ENCODE measurements at places on chromosomes 4 and X.

DNA sequence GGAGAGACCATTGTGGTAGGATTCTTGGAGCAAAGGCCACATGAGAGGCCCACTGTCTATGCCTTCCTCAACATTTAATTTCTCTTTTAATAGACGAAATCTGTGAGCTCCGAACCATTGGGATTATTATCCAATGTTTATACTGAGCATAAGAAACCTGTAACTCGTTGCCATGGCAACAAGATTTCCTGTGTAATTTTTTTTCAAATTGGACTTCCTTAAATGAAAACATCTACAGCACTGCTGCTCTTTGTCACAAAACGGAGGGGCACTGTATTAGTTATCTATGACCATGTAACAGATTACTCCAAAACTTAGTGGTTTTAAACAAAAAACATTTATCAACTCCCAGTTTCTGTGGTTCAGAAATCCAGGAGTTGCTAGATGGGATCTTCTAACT is 38.7 kb downstream of the PPP1R2C start:
- no peak for DNase-seq

- peak; percentile 83 for DNase-seq
Measured at GRCh38 chr4:88697588-88698329, at the start of gene NAP1L5. Gene NAP1L5, minus strand, starts transcription at chr4:88697829. Its CDS starts 75 bp downstream, at chr4:88697754.

- no peak for DNase-seq
Measured at GRCh38 chr4:75555294-75556164, at the start of gene ODAPH. Gene ODAPH, plus strand, starts transcription at chr4:75556066. Its CDS starts 17 bp downstream, at chr4:75556083.

GRCh38 chr4:153634738-153635353 is 49.2 kb upstream of the TLR2 start:
- DNase-seq = no peak

DNA sequence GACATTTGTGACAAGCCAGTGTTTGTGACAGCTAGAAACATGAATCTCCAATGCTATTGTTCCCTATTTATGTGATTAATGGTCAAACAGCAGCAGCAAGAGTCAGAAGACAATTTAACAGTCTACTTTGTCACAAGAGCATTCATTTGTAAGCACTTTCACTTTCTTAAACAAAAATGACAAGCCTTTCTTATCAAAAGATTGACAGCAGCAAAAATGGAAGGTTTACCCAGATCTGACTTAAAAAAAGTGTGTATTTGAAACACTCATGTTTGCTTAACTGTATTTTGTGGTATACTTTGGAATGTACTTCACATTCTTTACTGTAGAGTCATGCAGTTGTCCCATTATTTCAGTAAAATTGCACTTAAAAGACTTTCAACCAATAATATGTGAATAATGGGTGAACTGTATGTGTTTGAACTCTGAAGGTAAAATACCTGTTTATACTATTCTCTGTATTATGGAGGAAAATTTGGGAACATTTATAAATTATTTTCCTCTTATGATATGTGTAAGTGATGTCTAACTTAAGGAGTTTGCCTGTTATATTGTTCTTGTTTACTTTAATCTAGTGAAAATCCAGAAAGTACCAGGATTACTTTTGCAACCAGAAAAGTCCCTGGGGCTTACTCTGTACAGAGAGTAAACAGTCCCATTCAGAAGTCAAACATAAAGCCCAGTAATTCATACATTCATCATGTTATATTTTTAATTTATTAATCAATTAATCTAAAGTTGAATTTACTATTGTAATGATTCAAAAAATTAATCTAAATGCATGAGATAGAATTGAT is 314.9 kb upstream of the TRAM1L1 start:
- DNase-seq = no peak

- DNase-seq = no peak
Measured at GRCh38 chr4:6331018-6331417, 61.4 kb downstream of the WFS1 start.

- peak; percentile 55 for DNase-seq
Measured at GRCh38 chr4:38805530-38806145, 1.0 kb upstream of the TLR1 start.

- DNase-seq = no peak
Measured at GRCh38 chr4:15674926-15675325, 6.7 kb upstream of the FAM200B start.

DNA sequence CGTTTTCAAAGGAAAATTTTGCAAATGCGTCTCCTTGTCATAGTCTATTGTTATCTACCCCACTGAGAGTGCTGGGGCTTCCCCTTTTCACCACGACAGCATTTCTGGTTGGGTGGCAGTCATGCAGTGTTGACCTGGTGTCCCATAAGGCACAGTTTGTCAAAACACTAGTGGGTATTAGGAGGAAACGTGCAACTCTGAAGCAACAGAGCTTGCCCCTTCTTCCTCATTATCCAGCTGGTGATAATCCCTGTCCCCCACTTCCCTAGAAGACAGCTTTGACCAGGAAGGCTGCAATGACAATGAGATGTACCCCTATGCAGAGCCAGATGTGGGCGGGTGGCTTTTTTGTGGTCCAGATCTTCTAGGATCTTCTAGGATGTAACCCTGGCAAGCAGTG is 1.8 kb downstream of the TBC1D1 start:
- peak; percentile 66 for DNase-seq

GRCh38 chrX:8743126-8743732 is 11.3 kb upstream of the ANOS1 start:
- peak; percentile 36 for DNase-seq

DNA sequence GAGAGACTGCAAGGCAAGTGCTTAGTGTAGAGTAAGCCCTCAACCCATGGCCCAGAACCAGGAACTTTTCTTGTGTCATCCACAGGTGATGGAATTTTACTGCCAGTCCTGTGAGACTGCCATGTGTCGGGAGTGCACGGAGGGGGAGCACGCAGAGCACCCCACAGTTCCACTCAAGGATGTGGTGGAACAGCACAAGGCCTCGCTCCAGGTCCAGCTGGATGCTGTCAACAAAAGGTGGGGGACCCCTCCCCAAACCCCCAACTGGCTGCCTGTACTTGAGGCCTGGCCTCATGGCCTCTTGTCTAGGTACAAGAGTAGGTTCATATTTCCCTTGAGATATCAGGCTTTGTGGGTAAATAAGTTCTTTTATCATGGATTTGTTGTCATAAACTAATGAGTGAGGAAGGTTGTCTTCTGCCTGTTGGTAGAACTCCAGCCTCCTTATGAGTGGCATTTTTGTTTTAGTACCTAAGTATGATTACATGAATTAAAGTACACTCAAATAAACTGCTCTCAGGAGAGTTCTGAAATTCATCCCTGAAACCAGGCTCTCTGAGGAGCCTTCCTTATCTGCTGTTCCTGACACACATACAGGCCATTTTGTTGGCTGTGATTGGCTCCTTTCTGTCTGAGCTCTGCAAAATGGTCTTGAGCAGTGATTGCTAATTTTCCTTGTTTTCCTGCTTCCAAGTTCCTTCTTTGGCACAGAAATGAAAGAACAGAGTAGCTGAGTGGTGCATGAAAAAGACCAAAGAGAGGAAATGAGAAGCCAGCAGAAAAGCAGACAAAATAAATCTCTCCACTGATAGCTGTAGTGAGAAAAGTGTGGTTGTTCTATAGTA is 51.4 kb upstream of the MND1 start:
- DNase-seq = no peak

DNA sequence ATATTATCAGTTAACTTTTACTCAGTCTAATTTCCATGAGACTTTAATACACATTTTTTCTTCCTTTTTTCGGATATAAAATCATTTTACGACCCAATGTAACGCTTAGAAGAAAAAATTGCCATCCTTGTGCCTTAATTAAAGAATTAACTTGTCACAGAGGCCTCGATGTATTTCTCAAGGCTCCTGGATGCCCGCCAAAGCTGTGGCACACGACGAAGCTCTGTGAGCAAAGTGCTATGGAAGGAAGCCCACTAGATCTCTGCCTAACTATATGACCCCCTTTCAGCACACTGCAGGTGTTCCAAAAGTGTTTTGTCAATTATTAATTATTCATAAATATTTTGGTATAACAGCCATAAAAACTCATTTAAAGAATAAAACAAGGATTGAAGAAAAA is 54.4 kb downstream of the TAPT1 start:
- no peak for DNase-seq

GRCh38 chr4:41647383-41647782 is 101.1 kb downstream of the PHOX2B start:
- DNase-seq = no peak

DNA sequence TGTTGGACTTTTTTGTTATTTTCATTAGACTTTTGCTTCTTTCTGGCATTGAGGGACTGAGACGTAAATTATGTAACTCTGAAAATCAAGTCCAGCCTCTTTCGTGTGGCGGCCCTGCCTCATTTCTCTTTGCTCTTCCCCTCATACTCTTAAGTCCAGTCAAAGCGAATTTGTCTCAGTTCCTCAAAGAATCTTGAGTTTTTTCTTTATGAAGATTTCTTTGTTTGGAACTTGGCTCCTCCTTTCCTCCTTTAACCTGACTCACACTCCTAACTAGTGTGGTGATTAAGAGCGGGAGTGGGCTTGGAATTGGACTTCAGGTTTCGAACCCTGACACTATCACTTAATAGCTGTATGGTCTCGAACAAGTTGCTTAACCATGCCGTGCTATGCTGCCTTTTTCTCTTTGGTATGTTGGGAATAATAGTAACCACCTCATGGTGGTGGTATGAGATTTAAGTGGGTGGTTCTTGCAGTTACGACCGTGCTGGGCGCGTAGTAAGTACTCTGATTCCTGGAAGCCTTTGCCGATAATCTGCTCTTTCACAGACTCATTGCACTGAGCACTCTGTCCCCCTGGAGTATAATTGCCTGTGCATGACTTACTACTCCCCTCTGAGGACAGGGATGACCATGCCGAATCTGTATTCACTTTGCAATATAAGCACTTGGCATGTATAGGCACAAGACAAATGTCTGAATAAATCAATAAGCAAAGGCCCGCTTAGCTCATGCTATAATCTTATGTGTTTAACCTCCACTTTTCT is 19.1 kb downstream of the FNIP2 start:
- DNase-seq = no peak

DNA sequence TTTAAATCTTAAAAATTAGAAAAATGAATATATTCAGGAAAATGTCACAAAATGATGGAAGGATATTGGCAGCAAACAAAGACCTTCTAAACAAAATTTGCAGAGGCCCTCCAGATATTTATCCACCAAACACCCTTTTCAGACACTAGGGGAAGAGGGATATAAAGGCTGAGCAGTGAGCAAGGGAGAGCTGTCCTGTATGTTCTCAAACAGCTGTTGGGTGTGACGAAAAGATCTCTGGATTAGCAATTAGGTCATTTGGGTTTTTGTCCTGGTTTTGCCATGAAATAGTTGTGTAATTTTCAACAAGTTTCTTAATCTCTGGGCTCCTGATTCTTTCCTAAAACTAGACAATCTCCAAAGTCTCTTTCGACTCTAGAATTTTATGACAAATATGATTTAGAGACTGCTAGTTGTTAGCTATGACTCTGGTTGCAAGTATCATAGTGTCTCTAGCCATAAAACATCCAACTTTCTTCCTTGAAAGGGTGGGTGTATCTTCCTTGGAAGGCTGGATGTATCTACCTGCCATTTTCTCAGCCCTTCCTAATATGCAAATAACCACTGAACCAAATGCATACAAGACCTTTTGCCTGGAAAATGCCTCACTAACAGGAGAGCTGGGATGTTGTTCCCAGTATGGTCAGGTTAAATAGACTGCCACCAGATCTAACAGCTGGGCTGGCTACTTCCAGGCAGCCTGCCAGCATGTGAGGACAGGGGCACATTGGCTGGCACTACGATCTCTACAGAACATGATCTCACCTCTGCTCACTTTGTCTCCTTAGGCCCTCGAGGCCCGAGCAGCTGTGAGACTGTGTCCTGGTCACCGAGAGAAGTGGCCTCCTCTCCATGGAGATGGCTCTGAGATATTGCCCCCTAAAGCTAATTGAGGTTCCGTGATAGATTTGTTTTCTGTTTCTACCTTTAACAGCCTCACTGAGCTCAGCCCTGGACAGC is 225.5 kb upstream of the JADE1 start:
- DNase-seq = no peak

GRCh38 chr4:76607266-76607799 is 172.3 kb downstream of the SHROOM3 start:
- no peak for DNase-seq

DNA sequence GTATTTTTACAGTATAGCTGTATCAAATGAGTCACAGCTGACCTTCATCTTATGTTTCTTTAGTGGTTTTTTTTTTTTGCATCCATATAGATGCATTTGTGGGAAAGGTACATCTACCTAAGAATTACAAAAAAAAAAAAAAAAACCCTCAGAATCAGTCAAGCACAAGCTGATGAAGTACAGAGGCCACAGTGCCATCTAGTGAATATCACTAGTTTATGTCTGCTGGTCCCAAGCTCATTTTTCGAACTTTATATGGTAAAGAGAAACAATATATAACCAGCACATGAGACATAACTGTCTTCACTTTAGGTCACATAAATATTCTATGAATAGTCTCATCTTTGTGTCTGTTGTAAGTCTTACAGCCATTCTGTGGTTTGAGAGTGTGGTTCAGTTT is 220.1 kb downstream of the DLG3 start:
- DNase-seq = no peak

DNA sequence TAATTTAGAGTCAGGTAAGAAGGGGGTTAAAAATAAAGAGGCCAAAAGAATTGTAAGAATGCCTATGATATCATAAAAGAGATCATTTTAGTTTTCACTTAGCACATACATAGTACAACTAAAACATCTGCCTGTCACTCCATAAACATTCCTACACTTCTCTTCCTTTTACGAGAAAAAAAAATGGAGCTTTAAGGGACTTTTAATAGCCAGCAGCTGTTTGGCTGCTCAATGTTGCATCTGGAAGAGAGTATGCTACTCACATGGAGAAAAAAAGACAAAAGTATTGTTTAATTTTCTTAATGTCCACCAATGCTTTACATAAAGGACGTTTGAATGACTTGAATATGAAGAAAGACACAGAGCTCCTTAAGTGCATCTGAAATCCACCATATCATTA is 48.7 kb upstream of the TNIP3 start:
- no peak for DNase-seq

- DNase-seq = no peak
Measured at GRCh38 chr4:9937078-9937477, 84.2 kb downstream of the SLC2A9 start.

DNA sequence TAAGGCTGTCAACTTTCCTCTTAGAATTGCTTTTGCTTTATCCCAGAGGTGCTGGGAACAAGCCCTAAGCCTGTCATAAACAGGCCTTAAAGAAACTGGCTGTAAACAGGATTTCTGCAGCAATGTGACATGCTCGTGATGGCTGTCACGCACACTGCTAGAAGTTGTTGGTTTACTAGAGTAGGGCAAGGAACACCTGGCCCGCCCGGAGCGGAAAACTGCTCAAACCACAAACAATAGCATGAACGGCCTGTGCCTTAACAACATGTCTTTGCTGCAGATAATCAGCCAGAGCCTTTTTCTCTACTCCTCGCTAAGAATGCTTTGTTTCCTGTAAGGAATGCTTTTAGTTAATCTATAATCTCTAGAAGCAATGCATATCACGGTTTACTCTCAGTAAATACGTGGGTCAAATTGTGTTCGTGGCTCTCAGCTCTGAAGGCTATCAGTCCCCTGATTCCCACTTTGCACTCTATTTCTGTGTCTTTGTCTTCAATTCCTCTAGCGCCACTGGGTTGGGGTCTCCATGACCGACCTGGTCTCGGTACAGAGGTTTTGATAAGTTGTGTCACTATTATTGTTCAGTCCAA is 318.3 kb downstream of the GLUD2 start:
- no peak for DNase-seq

GRCh38 chr4:24820541-24820940 is 25.2 kb downstream of the SOD3 start:
- no peak for DNase-seq
